ENCODE measurements at places on chromosomes 3 and 15. TPM values are rescaled to one million over a fixed set of nuclear protein-coding genes. Genes with fewer than 3 reads are reported as not detected.

DNA sequence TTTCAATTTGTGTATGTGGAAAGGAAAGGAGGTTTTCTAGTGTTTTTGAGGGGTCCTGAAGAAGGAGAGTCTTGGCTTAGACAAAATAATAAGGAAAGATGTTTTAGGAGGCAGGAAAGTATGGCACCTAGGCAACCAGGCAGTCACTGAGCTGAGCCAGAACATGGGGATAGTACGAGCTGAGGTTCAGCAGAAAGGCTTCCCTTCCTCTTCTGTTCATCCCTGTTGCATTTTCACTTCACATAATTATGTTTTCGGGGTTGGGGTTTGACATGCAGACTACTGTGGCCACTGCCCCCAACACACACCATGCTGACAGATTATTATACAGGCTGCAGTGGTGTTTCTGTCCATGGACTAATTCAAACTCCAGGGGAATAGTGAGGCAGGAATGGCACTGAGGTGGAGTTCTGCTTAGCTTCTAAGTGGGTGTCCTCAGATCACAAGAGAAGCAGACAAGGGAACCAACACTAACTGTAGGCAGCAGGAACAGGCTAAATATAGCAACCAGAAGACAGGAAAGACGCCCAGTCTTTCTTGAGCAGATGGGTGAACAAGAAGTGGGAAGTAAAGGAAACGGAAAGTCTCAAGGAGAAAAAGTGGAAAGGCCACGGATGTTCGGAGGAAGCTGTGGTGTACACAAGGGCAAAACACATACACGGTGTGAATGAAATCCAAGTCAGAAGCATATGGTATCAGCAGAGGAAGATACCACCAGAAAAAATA lies 305.8 kb downstream of the PLCL2 start:
- DNase-seq, result no peak
- no peak overlapping the region for H3K4me3 ChIP-seq
- H3K27ac ChIP-seq, result peak overlapping the region; percentile 47
- peaks cover 51% of the 10 kb centered on the region for H3K4me1 ChIP-seq
- no peaks in the 10 kb centered on the region for H3K36me3 ChIP-seq

- H3K4me3 ChIP-seq, result no peak overlapping the region
- no peaks in the 10 kb centered on the region for H3K36me3 ChIP-seq
- DNase-seq, result peak; percentile 75
- peak overlapping the region; percentile 43 for H3K27ac ChIP-seq
These were observed 46.2 kb downstream of the NEK11 start for GRCh38 chr3:131072845-131073244.

DNA sequence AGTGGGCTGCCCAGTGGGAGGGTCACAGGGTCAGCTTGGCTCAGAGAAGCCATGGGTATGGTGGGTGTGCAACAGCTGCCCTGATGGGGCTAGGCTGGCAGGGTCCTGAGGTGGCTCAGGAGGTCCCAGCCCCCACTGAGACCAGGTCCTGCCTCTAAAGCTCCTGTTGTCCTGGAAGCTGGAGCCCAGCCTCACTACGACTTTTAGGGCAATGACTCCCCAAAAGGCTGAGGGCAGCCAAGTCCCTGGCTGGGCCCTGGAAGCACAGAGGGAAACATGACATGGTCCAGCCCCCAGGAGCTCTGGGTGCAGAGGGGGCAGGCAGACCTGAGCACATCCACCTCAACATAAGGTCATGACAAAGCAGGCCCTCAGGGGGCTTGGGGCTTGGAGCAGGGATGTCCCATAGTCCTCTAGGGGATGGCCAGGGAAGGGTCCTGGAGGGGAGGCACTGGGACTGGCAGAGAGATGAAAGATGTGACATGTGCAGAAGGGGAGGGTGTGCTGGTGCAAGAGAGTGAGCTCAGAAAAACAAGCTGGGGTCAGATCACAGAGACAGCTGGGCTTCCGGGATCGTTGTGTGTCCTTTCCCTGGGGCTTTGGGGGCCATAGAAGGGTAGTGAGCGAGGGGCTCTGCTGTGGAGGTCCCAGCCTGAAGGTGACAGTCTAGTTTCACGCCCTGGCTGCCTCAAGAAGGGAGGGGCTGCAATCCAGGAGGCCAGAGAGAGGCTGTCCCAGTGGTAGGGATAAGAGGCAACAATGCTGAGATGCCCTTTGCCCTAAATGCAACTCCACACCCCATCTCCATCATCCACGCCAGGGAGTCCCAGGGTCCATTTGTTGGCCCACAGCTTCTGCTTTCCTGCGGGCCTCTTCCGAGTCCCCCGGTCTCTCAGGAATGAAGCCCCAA lies 639 bp upstream of the ITIH3 start:
- H3K27ac ChIP-seq, result no peak overlapping the region
- H3K36me3 ChIP-seq, result no peaks in the 10 kb centered on the region

GRCh38 chr3:193805448-193805847 lies 212.4 kb downstream of the OPA1 start:
- no peaks in the 10 kb centered on the region for H3K4me1 ChIP-seq
- peak; percentile 85 for DNase-seq
- no peak overlapping the region for H3K4me3 ChIP-seq
- no peak overlapping the region for H3K27ac ChIP-seq
- no peaks in the 10 kb centered on the region for H3K27me3 ChIP-seq

DNA sequence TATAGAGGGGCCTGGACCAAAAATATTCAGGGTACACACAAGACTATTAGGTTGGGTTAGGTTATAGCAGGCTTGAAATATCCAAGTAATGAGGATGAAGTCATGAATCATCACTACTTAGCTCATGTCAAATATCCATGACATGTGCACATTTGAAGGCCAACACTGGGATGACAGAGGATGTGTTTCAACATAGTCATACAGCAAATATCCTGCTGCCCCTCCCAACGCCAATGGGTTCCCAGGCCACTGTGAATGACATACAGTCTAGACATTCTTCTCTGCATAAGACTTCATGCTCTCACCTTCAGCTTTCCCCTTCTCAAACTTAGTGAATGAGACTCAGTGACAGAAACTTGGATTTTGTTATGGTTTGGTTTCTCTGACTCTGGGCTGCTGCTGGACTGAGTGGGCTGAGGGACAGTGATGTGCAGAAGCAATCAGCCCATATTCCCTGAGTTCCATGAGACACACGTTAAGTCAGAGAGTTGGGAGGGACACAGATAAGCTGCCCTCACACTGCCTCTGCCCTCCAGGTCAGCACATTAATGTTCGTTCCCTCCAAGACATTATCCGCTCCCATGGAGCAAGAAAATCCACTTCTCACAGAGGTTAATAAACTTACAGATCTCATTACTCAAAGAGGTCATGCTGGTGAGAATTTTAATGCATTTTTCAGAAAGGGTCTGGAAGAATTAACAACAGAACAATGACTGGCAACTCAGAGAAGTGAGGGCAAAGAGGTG lies 15.4 kb downstream of the HOMER2 start:
- H3K27ac ChIP-seq, result no peak overlapping the region
- H3K36me3 ChIP-seq, result no peaks in the 10 kb centered on the region

DNA sequence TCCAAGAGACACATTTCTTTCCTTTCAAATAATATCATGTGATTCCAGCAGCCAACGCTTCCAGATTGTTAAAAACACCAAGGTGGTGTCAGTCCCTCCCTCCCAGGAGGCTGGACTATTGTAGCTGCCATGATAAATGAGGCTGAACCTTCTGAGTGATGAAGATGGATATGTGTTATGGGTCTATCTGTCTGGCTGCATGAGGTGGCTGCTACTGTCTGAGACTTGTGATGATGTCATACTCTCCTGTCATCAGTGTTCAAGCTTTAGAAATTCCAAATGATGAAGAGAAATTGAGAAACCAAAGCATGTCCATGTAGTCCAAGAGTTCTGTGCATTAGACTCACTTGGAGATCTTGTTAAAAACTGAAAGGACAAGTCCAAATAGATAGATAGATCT lies 683.0 kb downstream of the NTRK3 start:
- no peaks in the 10 kb centered on the region for H3K4me1 ChIP-seq
- H3K27me3 ChIP-seq, result no peaks in the 10 kb centered on the region
- no peak overlapping the region for H3K27ac ChIP-seq
- no peak overlapping the region for H3K4me3 ChIP-seq

DNA sequence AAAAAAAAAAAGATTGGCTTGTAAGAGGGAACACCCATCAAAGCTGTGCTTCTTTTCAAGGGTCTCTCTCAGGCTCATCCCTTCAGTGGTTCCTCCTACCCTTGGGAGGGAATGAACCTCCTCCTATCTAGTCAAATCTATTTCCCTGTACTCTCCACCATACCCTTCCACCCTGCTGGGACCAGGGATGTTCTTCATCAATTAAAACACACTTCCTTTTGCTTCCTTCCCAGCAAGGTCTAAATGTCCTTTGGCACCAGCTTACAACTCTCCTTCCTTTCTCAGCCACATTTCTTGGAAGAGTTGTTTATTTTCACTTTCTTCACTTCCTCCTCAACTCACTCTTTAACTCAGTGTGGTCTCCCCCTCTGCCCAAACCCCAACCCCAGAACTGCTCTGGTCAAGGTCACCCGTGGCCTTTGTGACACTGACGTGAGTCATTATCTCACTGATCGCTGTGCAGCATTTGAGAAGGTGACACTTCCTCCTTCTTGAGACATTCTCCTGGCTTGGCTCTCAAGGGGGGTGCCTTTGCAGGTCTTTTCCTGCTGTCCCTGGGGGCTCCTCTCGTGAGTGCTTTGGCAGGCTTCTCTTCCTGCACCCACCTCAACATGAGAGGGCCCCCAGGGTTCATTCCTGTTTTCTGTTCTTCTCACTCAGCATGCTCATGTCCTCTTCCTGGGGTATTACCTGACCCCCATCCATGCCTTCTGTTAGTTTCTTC lies 210.5 kb upstream of the TLE3 start:
- no peak overlapping the region for H3K27ac ChIP-seq
- no peaks in the 10 kb centered on the region for H3K36me3 ChIP-seq
- no peaks in the 10 kb centered on the region for H3K27me3 ChIP-seq

- H3K27ac ChIP-seq, result no peak overlapping the region
- no peak for DNase-seq
- no peaks in the 10 kb centered on the region for H3K4me1 ChIP-seq
- no peaks in the 10 kb centered on the region for H3K36me3 ChIP-seq
These were observed 305.5 kb downstream of the GRM7 start for GRCh38 chr3:7166460-7166859.

DNA sequence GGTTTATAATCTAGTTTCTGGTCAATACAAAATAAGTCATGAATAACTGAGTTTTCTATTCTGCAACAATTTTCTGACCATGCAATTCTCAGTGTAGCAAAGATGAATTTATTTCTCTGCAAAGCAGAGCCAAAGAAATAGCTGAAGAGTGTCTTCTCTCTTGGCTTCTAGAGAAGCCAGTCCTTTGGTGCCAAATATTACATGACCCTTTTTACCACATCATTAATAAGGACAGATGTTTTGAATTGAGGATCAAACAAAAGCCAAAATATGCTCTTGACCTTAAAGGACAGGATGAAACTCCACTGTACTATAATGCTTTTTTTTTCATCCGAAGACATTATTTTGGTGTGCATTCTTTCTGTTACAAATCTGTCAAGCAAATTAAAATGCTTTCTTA lies 40.2 kb upstream of the OSTN start:
- no peak overlapping the region for H3K27ac ChIP-seq
- H3K4me3 ChIP-seq, result no peak overlapping the region
- DNase-seq, result no peak
- H3K4me1 ChIP-seq, result no peaks in the 10 kb centered on the region

GRCh38 chr3:56880720-56881575 lies 79.2 kb upstream of the ARHGEF3 start:
- DNase-seq, result no peak
- H3K36me3 ChIP-seq, result no peaks in the 10 kb centered on the region
- H3K27ac ChIP-seq, result no peak overlapping the region
- peaks cover 9% of the 10 kb centered on the region for H3K4me1 ChIP-seq
- no peak overlapping the region for H3K4me3 ChIP-seq

DNA sequence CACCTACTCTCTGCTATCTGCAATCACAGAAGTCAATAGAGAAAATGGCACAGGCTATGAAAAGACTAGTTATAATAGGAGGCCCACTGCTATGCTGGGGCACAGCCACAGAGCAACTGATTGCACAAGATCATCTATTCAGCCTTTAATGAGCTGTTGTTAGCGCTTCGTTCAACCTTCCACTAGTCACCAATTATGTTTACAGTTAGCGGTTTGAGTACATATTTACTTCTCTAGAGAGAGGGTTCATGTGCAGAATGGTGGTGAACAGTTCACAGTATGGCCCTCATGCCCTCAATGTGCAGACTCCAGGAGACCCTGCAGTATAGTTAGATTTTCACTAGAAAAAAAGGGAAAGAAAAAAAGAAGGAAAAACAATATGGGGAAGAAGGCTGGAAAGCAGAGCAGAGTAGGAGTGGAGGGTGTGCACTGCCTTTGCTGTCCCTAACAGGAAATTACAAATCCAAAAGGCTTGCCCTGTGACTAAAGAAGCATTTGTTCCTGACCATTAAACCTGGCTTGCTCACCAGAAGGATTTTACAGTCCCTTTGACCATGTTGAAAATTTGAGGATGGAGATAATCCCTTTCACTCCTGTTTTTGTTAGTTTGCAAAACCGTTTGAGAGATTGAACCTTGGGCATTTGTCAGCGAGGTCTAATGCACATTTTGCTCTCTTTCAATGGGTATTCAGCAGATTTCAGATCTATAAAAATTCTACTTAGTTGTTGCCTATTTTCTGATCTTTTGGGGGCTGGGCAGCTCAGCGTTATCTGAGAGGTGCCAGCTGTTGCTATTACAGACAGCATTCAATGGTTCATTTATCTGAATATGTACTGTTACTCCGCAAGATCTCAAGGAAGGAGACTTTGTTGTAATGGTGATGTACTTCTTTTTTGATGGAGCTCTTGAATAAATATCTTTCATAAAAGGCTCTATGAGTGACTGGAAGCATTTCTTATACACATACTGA lies 296.1 kb downstream of the LSAMP start:
- H3K27ac ChIP-seq, result no peak overlapping the region
- H3K36me3 ChIP-seq, result no peaks in the 10 kb centered on the region
- DNase-seq, result no peak

Gene GCSAM
- not detected for total RNA-seq

Gene PLAAT1
- 9.7 TPM for total RNA-seq

Gene XCR1
- total RNA-seq, result not detected
